Right cardiac atrium (tissue), 5 donors: ENCODE measurements at places on chromosomes 5 and 9. TPM values are rescaled to one million over a fixed set of nuclear protein-coding genes. Genes with fewer than 3 reads are reported as not detected.
A peak's percentile ranks its signal among the peaks of the same experiment; 100 is the strongest.

CDX1 gene
- not detected for total RNA-seq

F2RL1 gene
- 3.3 TPM for total RNA-seq

BTNL3 gene
- total RNA-seq, result 0.11 TPM

PLAC8L1 gene
- total RNA-seq, result not detected

FBXL7 gene
- 22.2 TPM for total RNA-seq

OR1J4 gene
- not detected for total RNA-seq

SLC34A1 gene
- not detected for total RNA-seq

OR1N2 gene
- total RNA-seq, result not detected

SH3PXD2B gene
- 18.0 TPM for total RNA-seq

GRCh38 chr5:110832683-110833082 lies 93.9 kb downstream of the SLC25A46 start:
- DNase-seq, result no peak

DNA sequence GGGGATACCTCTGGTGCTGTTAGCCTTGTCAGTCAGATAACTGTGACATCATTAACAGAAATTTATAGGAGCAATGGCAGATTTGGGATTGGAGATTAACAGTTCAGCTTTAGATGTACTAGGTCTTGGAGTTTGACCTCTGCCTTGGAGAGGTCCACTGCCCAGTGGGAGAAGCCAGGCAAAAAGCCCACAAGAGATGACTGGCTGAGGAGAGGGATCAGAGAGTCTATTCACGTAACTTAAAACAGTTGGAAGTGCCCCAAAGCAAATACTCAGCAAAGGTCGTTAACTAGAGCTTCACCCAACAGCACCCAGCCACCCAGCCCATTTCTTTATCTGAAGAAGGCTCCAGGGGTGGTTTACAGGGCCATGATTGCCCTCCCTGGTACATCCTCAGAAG lies 232.7 kb upstream of the PPP1R2B start:
- DNase-seq, result no peak

DNA sequence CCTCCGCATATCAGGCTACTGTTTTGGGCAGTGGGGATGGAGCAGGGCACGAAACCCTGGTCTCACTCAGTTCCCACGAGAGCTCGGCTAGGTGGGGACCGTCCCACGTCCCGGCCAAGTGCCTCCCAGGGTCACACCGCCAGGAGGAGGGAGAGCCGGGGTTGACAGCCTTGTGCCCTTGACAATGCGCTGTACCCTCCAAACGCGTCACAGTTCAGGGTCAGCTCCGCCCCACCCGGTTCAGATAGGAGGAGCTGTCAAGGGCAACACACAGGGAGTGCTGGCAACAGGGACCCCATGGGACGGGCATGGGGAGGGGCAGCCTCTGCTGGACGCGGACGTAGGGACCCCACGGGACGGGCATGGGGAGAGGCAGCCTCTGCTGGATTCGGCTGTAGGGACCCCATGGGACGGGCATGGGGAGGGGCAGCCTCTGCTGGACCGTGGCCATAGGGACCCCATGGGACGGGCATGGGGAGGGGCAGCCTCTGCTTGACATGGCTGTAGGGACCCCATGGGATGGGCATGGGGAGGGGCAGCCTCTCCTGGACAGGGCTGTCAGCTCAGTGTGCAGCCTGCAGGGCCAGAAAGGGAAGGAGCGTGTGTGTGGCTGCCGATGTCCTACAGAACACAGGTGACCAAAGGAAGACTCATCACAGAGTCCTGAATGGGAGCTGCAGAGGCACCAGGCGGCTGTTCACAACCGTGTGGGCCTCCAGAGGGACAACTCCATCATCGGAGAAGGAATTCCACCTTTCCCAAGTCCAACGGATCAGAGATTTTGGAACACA lies 29.4 kb downstream of the PNPLA7 start:
- DNase-seq, result no peak

DNA sequence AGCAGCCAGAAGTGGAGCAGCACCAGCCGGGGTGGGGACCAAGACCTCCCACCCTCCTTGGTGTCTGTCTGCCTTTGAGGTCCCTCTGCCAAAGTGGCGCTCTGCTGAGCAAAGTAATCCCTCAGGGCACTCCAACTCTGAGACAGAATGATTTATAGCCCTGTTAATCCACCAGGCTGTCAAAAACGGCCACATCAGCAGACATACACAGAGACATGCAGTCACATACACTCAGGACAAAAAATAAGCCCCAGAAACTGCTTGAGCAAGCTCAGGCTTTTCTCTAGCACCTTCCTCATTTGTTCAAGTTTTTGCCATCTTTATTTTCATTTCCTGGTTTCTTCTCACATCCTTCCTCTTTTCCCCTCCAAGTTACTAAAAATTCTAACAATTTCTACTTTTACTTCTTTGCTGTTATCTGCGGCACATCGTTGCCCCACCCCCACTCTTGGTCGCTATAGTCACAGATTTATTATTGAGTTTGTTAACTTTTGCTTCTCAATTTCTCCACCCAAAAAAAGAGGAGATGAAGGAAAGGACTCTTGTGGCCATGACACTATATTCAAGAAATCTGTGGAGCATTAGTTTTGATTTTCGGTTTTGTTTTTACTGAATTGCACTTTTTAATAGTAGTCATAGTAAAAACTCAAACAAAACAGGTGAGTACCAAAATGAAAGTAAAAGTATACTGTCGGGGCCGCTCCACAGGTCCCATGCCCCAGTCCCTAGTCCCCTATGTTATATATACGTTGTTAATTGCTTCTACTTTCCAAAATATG lies 17.4 kb upstream of the ADRB2 start:
- DNase-seq, result no peak

- no peak for DNase-seq
These were observed 709 bp downstream of the FANCG start for GRCh38 chr9:35079041-35079425.

DNA sequence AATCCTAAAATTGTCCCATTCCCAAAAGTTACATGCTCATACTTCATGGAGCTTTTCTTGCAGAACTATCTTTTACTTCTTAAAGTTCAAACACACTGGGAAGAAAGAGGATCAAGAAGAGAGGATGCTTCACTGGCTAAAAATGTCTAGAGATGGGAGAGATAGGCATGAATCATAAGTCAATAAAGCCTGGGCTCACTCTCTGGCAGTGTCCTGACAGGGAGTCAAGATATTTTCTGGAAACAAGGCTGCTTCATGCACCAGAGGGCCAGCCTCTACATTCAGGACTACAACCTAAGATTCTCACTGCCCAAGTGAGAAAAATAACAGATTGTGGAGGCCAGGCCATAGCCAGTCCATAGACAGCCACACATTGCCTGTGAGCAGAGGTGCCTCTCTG lies 1358.4 kb downstream of the EFNA5 start:
- no peak for DNase-seq

DNA sequence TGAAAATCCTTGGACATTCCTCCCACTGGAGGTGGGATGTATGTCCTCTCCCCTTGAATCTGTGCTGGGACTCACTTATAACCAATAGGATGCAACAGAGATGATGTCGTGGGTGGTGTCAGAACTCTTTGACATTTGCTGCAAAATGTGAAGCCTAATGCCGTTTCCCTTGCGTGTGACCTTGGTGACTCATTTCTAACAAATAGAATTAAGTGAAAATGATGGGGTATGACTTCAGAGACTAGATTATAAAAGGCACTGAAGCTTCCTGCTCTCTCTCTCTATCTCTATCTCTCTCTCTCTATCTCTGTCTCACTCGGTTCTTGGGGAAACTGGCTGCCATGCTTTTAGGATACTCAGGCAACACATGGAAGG lies 126.1 kb upstream of the STC2 start:
- no peak for DNase-seq

DNA sequence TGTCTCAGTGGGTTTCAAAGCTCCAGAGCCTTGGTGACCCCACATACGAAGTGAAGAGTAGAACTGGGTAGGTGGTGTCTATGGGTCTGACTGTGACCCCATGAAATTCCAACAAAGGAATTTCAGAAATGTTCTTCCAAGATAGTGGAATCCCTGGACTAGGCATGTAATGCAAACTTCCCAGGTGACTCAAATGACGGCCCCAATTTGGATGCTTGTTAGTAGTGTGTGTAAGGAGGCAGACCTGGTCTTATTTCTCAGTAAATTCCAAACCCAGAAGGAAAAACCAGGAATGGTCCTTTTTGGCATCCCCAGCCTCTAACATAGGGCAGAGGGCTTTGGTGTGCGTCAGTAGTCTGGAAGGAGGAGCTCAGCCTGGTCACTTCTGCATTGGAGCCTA lies 43.6 kb upstream of the ABCA1 start:
- no peak for DNase-seq

DNA sequence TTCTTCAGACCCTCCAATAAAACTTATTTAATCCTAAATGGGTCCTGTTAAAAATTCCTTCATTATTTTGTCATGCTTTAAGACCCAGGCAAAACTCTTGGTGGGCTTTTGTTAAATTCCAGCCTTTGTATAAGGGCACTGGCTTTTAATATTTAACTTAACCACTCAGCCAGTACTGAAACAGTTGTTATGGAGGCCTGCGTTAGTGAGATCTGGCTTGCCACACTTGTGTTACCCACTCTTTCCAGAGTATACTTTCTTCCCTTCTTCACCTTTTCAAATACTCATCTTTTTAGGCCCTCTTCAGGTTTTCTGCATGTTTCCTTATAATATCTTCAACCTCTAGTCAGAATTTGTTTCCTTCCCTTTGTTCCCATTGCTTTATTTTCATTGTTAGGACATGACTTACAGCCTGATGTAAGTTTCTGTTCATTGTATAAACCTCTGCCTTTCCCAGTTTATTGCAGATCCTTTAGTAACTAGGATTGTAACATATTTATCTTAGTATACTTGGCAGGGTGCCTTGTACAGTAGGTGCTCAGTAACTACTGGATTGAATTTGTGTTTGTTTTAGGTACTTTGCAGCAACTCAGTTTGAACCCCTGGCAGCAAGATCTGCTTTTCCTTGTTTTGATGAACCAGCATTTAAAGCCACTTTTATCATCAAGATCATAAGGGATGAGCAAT lies 48.8 kb downstream of the LNPEP start:
- DNase-seq, result no peak

DNA sequence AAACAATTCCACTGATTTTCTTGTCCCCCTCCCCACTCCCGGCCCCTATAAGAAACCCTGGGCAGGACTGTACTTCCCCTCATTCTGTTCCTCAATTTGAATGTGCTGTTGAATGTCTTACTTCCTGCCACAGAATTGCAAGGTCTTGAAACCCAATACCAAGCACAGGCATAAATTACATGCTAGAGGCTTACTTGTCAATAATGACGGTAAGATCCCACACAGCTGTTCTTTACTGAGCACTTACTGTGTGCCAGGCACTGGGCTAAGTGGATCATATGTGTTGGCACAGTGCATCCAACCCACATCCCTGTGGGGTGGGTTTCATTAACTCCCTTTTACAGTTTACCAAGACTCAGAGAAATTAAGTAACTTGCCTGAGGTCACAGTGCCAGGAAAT lies 63.4 kb downstream of the MVB12B start:
- DNase-seq, result no peak

DNA sequence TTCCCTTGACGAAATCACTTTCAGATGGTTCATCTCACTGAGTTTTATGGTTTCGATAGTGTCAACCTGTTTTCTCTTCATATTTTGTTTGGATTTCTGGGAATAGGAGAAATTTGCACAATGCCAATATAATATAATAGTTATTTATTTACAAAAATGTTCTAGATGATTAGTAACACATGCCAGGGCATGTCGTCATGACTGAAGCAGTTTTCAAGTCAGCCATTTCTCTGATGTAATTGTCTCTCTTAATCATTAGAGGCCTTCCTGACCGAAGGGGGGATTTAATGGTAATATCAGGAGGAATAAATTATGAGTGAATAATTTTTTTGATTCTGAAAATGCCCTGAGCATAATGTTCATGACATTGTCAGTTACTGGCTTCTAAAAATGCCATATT lies 246.5 kb upstream of the ATP10B start:
- DNase-seq, result no peak

- DNase-seq, result no peak
These were observed 32.0 kb downstream of the SLC46A2 start for GRCh38 chr9:112858625-112859147.

DNA sequence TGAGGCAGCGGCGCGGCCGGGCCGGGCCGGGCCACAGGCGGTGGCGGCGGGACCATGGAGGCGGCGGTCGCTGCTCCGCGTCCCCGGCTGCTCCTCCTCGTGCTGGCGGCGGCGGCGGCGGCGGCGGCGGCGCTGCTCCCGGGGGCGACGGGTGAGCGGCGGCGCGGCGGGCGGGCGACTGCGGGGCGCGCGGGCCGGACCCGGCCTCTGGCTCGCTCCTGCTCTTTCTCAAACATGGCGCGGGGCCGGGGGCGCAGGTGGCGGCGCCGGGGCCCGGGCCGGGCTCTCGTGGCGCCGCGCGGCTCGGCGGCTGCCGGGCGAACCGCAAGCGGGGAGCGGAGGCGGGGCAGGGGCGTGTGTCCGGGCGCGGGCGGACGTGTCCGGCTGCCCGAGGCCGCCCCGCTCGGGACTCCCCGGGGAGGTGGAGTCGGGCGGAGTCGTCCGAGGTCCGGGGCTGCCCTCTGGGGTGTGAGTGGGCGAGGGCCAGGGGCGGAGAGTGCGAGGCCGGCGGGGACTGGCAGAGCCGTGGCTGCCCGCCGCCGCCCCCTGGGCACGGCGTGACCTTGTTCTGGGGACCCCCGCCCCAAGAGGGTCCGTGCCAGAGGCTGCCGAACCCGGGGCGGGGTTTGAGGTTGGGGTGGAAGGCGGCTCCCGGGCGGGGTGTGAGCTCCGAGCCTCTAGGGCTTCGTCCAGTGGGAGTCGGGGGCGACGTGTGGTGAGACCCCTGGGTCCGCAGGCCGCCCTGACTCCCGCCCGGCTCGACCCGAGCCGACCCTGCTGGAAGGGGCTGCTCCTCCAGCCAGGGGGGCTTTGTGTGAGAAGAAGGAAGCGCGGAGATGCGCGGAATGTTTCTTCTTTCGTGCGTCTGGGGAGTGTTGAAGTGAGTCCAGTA lies 485 bp downstream of the TGFBR1 start:
- DNase-seq, result peak; percentile 86

GRCh38 chr9:114006155-114006550 lies 71.9 kb downstream of the AMBP start:
- DNase-seq, result no peak
